Activated T-cell treated with anti-CD3 and anti-CD28 coated beads for 24 hours (primary cell): ENCODE measurements at places on chromosomes 5 and 9.
A peak's percentile ranks its signal among the peaks of the same experiment; 100 is the strongest.

- no peak for DNase-seq
These were observed 17.4 kb downstream of the CDH9 start for GRCh38 chr5:27020973-27021372.

DNA sequence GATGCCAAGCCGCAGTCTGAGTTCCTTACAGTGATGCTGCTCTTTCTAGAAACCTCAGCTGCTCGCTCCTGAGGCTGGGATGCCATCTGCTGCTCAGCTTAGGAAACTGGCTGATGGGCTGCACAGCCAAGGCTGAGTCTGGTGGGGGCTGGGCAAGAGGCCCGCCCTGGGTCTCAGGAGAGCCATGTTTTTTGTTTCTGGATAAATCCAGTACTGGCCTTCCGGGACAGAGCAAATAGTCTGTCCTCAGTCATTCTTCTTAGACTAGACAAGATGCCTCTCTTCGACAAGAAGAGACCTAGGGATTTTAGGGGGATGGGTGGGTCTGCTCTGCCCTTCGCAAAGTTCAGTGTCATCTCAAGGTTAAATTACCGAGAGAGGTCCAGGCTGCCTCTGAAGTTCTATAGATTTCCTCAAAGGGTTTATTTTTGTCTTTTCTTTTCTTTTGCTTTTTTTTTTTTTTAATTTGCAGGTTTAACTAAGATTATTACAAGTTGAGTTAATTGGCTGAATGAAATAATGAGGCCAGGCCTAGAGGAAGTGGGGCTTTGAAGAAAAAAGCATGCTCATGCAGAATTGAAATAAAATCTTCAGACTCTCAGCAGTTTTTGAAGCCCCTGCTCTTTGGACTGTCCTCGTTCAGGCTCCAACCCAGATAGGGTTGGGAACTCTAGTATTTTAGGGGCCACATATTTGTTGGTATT is 30.6 kb upstream of the MATR3 start:
- peak; percentile 72 for DNase-seq

DNA sequence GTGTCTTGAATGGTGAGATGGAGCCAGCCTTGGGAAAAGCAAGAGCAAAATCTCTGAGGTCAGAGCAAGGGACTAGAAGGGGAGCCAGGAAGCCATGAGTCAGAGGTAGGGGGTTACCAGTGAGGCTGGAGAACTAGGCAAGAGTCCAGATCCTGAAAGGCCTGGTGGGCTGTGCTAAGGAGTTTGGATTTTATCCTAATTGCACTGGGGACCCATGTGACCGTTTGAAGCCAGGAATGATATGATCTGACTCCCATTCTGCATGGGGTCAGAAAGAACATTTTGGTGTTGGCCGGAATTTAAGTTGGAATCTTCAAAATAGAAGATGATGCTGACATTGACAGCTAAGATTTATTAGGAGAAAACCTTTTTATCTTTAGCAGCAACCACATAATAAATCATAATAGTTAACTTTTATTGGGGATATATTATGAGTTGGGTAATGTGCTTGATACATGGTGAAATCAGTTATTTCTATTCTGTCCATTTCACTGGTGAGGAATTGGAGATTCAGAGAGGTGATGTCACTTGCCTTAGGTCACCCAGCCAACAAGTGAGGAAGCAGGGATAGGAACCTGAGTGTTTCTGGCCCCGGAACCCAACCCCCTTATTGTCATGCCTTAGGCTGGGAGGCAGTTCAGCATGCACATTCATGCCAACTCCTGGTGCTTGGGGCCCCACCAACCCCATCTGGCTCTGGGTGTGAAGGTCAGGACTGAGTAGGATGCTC is 61.5 kb upstream of the RARS1 start:
- DNase-seq, result no peak

DNA sequence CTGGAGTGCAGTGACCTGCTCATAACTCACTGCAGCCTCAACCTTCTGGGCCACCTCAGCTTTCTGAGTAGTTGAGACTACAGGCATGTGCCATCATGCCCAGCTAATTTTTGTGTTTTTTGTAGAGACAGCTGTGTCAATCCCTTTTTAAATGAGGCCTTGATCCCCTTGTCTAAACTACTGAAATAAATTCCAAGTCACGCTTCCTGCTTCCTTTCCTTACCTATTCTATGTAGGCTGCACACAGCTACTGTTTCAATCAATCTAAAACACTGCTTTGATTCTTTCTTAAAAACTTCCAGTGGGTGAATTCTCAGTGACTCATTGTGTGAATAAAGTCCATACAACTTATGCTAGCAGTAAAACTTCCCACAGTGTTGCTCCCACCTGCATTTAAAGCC is 2.9 kb upstream of the C7 start:
- no peak for DNase-seq

GRCh38 chr5:1764606-1764960 is 35.1 kb downstream of the MRPL36 start:
- no peak for DNase-seq

- no peak for DNase-seq
These were observed 17.3 kb upstream of the CDC42SE2 start for GRCh38 chr5:131246504-131246903.

- DNase-seq, result no peak
These were observed 101.2 kb downstream of the PCSK1 start for GRCh38 chr5:96331681-96332361.

DNA sequence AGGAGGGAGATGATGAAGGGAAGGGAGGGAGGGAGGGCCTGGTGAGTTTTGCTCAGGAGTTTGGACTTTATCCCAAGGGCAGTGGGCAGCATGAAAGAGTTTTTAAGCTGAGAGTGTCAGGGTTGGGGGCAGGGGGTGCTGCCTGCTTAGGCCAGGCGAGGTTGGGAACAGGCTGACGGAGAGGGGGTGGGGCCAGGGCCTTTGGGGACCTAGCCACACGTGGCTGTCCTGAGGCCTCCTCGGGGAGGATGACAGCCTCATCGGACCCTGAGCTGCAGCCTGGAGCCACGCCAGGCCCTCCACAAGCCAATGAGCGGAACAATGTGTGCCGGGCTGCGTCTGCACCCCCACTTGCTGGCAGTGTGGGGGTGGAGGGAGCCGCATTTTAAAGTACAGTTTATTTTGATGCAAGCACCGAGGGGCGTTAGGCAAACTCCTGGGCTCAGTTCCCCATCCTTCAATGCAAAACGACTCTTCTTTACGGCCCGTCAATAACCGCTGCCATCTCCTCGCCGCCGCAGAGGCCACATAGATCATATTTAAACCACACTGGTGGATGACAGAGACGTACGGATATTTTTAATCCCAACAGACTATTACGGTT is 5.3 kb upstream of the RXRA start:
- DNase-seq, result no peak

DNA sequence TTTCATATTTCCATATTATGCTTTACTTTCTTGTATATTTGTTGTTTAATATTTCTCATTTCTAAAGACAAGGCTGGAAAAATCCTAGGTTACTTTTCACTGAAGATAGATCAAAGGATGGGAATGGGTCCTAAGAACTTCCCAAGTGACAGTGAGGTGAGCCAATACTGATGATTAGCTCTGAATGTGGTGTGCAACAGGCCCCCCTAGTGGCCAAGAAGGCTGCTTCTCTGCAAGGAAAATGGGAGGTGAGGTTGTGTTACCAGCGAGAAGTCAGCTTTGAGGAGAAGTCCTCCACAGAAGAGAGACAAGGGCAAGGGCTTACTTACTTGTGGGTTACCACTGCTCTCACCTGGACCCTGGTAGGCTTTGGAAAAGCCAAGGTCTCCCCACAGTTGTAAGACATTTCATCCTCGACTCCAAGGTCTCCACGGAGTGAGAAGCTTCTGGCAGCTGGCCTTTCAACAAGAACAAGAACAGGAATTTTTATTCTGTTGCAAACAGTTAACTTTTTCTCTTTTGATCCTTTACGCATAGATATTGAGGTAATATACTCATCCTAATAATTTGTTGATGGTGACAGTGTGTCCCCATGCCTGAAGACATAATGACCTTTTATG is 69.9 kb downstream of the MAMDC2 start:
- DNase-seq, result no peak

GRCh38 chr5:14213813-14214585 is 70.9 kb downstream of the TRIO start:
- no peak for DNase-seq

GRCh38 chr9:219670-220365 is 5.2 kb downstream of the DOCK8 start:
- no peak for DNase-seq

- no peak for DNase-seq
These were observed 869.4 kb upstream of the NUDT12 start for GRCh38 chr5:104431981-104432380.

DNA sequence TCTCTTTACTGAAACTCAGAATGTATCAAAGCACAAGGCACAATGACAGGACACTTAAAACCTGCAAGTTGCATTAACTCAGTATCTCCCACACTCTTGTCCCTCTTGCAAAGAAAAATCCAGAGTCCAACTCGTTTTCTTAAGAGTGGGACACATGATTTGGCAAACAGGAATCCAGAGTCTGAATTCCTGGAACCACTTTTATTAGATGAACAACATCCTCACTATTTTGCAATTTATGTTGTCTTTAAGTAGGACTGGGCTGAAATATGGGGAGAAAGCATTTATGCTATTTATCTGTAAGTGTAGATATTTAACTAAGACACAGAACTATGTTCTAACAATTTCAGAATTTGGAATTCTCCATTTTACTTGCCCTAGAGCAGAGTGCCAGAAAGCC is 69.1 kb downstream of the ABCA1 start:
- DNase-seq, result no peak

DNA sequence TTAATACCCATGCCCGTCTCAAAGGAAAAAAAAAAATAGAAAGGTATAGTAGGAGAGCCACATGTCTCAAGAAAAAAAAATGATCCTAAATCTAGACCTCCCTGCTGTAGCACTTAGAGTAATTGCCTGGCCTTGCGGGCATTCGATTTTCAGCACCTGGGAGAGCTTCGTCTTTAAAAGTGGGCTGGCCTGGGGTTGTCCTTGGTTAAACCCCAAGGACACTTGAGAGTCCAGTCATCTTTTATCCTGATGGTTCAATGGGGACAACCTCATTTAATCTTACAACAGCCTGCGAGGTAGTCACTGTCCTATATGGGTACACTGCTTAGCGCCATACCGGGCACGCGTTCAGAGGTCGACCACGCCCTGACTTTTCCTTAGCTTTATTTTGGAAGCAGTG is 60.1 kb downstream of the MAT2B start:
- no peak for DNase-seq

GRCh38 chr5:53357439-53357838 is 123.0 kb upstream of the FST start:
- DNase-seq, result no peak

GRCh38 chr5:35799181-35799580 is 57.5 kb upstream of the IL7R start:
- no peak for DNase-seq

DNA sequence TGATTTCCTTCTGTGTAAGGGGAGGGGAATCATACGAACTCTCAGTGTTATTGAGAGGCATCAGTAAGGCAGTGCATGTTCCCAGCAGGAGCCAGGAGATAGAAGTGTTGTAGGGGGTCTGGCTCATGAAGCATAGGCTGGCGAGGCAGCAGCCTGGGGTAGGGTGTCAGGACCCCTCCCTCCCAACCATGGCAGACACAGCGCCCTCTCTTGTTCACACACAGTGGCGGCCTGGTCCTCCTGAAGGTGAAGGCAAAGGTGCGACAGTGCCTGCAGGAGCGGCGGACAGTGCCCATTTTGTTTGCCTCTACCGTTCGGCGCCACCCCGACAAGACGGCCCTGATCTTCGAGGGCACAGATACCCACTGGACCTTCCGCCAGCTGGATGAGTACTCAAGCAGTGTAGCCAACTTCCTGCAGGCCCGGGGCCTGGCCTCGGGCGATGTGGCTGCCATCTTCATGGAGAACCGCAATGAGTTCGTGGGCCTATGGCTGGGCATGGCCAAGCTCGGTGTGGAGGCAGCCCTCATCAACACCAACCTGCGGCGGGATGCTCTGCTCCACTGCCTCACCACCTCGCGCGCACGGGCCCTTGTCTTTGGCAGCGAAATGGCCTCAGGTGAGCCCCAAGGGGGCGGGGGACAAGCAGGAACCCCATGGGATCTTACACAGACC is 4.7 kb downstream of the SLC27A4 start:
- DNase-seq, result no peak

- no peak for DNase-seq
These were observed 48.7 kb upstream of the PHYKPL start for GRCh38 chr5:178281331-178281730.

- no peak for DNase-seq
These were observed 14.9 kb upstream of the MACIR start for GRCh38 chr5:103243665-103244064.

DNA sequence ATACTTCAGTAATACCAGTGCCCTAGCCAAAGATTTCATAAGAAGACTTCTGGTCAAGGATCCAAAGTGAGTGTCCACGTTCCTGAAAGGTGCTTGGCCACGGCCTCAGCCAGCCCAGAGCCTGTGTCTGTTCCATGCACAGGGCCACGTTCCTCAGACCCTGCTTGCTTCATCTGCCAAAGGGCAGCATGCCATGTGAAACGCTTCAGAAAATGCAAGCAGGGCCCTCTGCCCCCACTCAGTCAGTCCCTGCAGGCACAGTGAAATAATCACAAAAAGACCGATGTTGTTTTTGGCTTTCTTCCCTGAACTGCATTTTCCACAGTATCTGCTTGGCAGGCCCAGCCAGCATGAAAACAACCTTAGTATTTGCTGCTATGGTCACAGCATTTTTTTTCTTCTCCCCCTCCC is 85.5 kb upstream of the CTSL start:
- no peak for DNase-seq

DNA sequence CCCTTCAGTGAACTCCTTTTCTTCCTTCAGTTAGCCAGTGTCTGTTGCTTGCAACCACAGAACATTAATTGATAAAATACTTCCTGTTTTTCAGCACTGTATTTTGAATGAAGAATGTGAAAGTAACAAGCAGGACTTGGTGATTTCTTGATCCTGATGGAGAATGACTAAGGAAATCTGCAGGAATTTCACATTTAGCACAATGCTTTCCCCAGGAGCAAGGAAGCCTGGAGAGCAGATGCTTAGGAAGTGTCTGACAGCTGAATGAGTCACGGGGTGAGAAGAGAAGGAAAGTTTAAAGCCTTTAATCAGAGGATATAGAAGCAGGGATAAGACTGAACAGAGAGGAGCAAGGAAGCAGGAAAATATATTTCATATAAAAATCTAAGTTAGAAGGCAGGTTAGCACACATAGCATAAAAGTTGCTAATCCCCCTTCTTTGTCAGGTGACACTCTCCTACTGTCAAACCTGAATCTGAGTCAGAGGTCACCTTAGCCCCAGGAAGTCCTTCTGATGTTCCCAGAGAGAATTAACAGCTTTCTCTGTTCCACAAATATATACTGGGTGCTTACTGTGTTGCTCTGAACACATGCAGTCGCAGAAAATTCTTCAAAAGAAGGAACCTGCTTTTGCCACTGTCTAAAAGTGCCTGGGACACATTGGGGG is 59.7 kb downstream of the GNA14 start:
- no peak for DNase-seq
